ENCODE measurements at places on chromosomes 3 and 15. TPM values are rescaled to one million over a fixed set of nuclear protein-coding genes. Genes with fewer than 3 reads are reported as not detected.

GRCh38 chr15:78540141-78540870, at the start of gene PSMA4:
PSMA4 (plus strand) TSS chr15:78540444; CDS start chr15:78541928, 1,484 bp downstream.
- peak; percentile 95 for DNase-seq

- DNase-seq: no peak
Measured at GRCh38 chr3:158213461-158213860, 103.6 kb downstream of the RSRC1 start.

- no peak for DNase-seq
Measured at GRCh38 chr3:172040981-172041963, 1.9 kb downstream of the FNDC3B start.

- DNase-seq: peak; percentile 81
Measured at GRCh38 chr15:92803852-92804609, 96.1 kb upstream of the CHD2 start.

Gene TMEM207
- total RNA-seq: not detected

GRCh38 chr3:149604125-149604875, 53.5 kb downstream of the WWTR1 start:
- no peak for DNase-seq

- no peak for DNase-seq
Measured at GRCh38 chr15:73142802-73143762, 90.8 kb downstream of the NEO1 start.

DNA sequence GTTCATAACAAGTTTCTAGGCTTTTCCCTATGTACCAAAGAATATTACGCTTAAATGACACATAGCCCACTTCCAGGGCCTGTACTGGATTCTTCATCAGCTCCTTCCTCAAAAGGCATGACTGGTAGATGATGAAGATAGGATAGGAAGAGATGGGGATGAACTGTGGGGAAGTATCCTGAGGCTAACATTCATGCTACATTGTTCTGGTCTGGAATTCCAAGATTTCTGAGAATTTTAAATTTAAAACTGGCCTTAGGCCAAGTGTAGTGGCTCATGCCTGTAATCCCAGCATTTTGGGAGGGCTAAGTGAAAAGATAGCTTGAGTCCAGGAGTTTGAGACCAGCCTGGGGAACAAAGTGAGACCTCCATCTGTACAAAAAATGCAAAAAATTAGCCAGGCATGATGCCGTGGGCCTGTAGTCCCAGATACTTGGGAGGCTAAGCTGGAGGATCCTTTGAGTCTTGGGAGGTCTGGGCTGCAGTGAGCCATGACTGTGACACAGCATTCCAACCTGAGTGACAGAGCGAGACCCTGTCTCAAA, 160.1 kb upstream of the PLAAT1 start:
- no peak for DNase-seq

- no peak for DNase-seq
Measured at GRCh38 chr15:38267421-38268022, 14.9 kb downstream of the SPRED1 start.

Gene SH2D7
- total RNA-seq: not detected

DNA sequence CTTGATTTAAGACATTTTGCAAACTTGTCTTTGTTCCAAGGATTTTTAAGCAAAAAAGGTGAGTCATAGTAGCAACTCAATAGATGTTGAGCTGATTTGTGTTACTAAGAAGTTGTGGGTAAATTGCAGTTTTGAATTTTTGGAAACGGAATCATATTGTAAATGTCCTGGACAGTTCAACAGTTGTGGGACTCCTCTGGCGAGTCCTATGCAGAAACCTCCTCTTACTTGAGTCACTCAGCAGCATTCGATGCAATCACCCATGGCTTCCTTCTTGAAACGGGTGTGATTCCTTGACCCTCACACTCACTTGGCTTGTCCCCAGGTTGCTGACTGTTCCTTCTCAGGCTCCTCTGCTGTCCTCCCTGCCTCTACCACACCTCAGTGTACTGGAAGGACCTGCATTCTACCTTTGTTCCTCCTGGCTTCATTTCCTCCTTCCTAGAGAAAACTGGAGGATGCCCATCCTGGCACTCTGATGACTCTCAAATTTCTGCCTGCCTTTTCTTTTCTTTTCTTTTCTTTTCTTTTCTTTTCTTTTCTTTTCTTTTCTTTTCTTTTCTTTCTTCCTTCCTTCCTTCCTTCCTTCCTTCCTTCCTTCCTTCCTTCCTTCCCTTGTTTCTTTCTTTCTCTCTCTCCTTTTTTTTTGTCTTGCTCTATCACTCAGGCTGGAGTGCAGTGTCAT, 52.8 kb upstream of the DGKG start:
- DNase-seq: peak; percentile 73

Gene RAD51
- total RNA-seq: 0.68 TPM

DNA sequence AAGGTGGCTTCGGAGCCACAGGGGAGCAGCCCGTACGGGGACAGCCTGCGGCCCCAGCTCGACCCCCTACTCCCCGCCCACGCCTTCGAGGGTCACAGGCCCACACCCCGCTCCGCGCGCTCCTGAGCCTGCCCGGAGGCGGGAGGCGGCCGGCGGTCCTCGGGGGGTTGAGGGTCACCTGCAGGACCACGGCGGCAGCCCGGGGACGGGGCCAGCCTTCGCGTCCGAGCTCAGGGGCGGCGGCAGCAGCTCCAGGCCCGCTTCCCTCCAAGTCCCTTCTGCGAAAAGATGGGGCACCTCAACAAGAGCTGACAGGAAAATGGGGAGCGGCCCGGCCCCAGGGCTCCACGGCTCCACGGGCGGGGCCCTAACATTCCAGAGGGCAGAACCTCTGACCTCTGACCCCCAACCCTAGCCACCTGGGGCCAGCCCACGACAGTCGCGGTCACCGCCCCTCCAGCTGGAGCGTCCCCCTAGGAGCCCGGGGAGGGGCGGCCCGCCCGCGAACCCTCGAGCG, 428 bp downstream of the LYSMD4 start:
- DNase-seq: no peak

- no peak for DNase-seq
Measured at GRCh38 chr3:157100608-157101396, 59.1 kb downstream of the CCNL1 start.

GRCh38 chr15:89171136-89172072, 50.0 kb downstream of the RLBP1 start:
- no peak for DNase-seq

GRCh38 chr15:82999905-83000671, 11.4 kb downstream of the C15orf40 start:
- DNase-seq: no peak

DNA sequence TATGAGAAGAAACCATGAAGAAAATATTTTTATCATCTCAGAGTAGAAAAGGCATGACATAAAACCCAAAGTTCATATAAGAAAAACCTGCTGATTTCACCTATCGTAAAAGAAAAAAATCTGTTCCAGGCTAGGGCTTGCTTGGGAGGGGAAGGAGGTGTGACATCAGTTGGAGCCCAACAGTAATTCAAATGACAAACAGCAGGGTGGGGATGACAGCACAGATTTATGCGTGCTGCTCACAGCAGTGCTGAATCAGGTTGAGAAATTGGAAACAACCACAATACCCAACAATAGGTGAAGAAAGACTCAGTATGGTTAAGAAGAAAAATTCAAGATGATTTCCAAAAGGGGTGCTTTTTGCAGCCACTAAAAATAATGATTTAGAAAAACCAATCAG, 172.4 kb downstream of the PDE8A start:
- DNase-seq: no peak

DNA sequence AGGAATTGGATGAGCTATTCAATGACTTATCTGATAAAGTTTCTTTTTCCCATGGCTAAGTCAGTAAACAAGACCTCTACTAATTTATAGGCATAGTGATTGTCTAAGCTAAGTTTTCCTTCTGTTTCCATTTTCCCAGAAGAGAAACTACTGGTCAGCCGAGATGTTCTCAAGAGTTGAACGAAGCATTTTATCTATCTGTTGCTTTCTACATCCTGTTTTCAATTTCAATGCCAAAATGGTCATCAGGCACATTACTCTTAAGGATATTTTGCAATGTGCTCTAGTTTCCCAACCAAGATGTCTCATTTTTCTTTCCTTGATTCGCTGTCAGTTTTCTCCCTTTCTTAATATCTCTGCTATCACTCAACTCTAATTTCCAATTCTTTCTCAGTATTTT, 228.7 kb downstream of the MBNL1 start:
- DNase-seq: no peak

DNA sequence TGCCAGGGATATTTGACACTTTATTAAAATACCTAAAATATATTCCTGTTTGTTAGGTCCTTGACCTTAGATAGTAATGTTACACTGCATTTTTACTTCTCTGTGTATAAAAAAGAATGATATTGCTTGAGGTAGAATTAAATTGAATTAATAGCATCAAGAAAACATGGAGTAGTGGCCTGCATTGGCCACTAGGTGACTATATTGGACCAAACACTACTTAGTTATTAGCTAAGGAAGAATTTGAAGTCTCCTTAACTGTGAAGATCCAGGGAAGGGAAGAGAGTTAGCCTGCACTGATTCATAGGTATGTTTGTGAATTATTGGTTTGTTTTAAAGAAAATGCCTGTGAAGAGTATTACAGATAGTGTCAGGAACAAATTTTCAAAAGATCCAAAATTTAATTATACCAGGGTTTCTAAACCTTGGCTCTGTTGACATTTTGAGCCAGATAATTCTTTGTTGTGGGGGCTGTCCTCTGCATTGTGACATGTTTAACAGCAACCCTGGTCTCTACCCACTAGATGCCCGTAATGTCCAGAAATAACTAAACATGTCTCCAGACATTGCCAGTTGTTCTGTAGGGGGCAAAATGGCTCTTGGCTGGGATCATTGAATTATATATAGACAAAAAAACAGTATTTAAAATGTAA, 103.6 kb upstream of the THSD4 start:
- no peak for DNase-seq

GRCh38 chr3:143650827-143651226, 197.4 kb downstream of the SLC9A9 start:
- no peak for DNase-seq

Gene PPM1L
- total RNA-seq: 16.3 TPM

Gene B2M
- 1,566 TPM for total RNA-seq

GRCh38 chr3:194761384-194761783, 75.7 kb downstream of the FAM43A start:
- DNase-seq: no peak

Gene ANKRD34C
- not detected for total RNA-seq

GRCh38 chr3:159831466-159831865, 157.2 kb upstream of the IL12A start:
- DNase-seq: no peak

Gene KLHL40
- total RNA-seq: not detected

Gene PHLDB2
- 95.1 TPM for total RNA-seq

DNA sequence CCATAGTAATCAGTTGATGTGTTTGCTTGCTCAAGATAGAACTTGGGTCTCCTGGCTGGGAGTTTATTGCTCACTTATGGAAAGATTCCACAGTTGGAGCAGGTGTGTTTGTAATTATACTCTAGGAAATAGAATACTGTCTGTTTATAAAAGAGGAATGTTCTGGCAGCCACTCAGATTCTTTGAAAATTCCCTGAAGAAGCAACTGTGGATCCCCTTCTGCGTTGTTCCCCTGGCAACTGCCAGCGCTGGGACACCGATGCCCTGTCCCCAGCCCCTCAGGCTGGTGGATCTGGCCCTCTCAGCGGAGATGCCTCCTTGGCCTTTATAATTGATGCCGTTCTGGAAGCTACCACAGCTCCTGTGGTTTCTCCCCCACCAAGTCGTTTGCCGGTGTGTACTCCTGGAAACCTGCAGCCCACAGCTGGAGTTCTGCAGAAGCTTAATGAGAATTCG, 225.9 kb downstream of the ITPR1 start:
- no peak for DNase-seq

- no peak for DNase-seq
Measured at GRCh38 chr3:99402755-99403154, 235.6 kb upstream of the COL8A1 start.

Gene CAMKV
- total RNA-seq: not detected

DNA sequence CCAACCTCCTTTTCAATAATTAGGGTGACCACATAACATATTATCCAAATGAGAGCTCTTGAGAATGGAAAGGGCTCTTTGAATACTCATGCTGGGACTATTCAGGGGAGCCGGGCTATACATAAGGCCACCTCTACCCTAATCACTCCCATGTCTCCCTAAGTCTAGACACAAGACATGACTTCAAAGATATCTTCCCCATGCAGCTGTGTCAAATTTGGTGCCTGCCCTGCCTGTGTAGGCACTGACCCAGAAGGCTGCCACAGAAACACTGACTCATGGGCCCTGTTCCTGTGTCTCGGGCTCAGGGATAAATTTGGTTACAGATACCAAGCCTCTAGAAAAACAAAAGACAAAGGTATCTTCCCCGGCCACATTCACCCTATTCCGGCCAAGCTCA, 70.3 kb downstream of the MYLK start:
- no peak for DNase-seq

DNA sequence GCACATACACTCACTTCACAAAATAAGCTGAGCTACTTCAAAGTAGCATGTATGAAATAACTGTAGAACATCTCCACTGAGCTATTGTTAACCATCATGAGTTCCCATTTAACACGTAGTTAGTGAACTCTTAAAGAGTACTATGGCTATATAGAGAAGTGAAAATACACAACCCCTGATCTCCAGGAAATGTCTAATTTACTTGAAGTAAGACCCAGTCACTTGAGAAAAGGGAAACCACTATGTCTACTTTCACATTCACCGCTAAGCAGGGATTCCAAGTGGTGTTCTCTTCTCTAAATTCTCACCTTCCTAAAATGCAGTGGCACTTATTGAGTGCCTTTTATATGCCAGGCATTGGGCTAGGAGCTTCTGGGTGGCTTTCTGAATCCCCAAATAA, 35.0 kb upstream of the COLQ start:
- no peak for DNase-seq

- no peak for DNase-seq
Measured at GRCh38 chr15:101207867-101208288, 44.0 kb downstream of the CHSY1 start.

DNA sequence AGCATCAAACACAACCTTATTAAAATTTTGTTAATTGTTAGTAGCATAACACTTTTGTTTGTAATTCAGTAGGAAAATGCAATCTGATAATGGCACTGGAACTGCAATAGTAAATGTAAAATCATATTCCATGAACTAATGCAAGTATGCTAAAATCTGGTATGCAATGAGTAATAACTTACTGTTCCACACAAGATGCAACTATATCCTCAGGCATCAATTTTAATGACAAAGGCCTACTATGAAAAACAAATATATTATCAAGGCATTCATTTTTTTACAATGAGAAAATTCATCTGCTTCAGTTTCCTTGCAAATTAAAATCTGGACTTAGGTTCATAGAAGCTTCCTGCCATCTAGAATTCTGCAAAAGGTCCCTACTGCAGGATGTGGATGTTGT, 1.4 kb upstream of the NSMCE3 start:
- no peak for DNase-seq

GRCh38 chr3:126911162-126912026, 71.5 kb upstream of the PLXNA1 start:
- peak; percentile 84 for DNase-seq
